Activated CD8-positive, alpha-beta memory T cell treated with anti-CD3 and anti-CD28 coated beads for 24 hours (primary cell): ENCODE measurements at places on chromosomes 1 and 21.
A peak's percentile ranks its signal among the peaks of the same experiment; 100 is the strongest.

GRCh38 chr1:147579532-147579931 lies 38.2 kb downstream of the BCL9 start:
- DNase-seq: no peak

- peak; percentile 37 for DNase-seq
Measured at GRCh38 chr1:248820041-248820585, 5.6 kb downstream of the SH3BP5L start.

DNA sequence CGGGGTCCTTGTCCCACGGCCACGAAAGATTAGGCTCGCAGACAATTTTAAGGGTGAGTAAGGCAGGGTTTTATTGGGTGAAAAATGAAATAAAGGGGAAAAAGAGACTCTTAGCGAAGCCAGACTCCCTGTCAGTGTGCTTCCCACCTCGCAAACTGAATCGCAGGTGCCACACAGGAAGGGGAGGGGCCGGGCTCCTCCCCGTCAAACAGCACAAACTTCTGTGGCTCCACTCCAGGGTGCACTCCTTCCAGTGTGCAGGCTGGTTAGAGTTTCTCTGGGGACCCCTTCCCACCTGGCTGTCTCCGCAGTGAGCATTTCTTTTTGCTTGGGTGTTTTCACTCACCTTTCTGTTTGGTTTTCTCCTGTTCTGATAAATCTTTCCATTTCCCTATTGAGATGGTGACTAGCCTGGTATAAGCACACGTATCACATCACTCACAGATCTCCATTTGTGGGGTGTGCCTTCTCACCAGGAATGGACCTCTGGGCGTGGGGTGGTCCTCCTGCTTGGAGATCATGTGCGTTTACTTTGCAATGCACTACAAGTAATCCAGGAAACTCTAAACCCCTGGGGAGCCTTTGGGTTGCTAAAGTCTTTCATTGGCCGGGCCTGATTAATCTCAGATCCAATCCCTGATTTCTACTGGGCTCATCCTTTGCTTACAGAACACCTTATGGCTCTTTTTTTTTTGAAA lies 37.6 kb upstream of the GALNT2 start:
- no peak for DNase-seq

- DNase-seq: no peak
Measured at GRCh38 chr1:206798384-206798996, 26.2 kb upstream of the IL10 start.

- no peak for DNase-seq
Measured at GRCh38 chr1:8858888-8859706, 19.4 kb downstream of the ENO1 start.

- DNase-seq: peak; percentile 64
Measured at GRCh38 chr1:88180449-88181108, 503.5 kb upstream of the PKN2 start.

- DNase-seq: no peak
Measured at GRCh38 chr1:85847356-85847755, 139.1 kb upstream of the ZNHIT6 start.

DNA sequence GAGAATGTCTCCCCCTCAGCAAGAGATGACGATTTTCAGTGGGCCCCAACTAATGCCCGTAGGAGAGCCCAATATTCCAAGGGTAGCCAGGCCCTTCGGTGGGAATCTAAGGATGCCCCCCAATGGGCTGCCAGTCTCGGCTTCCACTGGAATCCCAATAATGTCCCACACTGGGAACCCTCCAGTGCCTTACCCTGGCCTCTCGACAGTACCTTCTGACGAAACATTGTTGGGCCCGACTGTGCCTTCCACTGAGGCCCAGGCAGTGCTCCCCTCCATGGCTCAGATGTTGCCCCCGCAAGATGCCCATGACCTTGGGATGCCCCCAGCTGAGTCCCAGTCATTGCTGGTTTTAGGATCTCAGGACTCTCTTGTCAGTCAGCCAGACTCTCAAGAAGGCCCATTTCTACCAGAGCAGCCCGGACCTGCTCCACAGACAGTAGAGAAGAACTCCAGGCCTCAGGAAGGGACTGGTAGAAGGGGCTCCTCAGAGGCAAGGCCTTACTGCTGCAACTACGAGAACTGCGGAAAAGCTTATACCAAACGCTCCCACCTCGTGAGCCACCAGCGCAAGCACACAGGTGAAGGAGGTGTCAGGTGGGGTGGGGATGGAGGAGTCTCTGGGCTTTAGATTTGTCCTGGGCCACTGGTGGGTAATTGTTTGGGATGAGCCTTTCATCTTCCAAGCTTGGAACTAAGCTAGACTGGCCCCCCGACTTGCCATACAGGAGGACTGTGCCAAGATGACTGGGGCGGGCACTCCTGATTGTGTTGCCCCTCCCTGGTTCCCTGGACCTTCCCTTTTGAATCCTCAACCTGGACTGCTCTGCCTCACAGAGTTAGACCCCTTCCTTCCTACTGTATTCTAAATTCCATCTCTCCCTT lies 11.2 kb downstream of the KLF17 start:
- no peak for DNase-seq

GRCh38 chr1:148389027-148389339 lies 94.1 kb downstream of the PPIAL4G start:
- DNase-seq: no peak

GRCh38 chr1:95974586-95974985 lies 740.6 kb downstream of the RWDD3 start:
- DNase-seq: no peak

GRCh38 chr1:224377676-224378006 lies 21.0 kb downstream of the CNIH4 start:
- peak; percentile 64 for DNase-seq

GRCh38 chr1:220776720-220777326 lies 9.9 kb upstream of the MTARC1 start:
- DNase-seq: peak; percentile 82

DNA sequence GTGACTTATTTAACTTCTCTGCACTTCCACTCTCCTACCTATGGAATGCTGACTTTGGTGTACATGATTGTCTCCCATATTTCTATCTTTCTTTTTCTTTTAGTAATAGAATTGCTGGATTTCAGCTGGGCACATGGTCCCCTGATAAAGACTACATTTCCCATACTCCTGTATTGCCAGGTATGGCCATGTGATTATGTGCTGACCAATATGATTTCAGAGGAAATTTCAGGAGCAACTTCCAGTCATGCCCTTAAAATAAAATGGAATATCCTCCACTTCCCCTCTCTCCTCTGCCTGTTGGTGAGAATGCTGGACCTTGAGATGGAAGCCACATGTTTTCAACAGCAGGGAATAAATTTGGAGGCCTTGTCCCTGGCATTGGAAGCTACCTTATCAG lies 130.7 kb upstream of the IGSF21 start:
- DNase-seq: no peak

DNA sequence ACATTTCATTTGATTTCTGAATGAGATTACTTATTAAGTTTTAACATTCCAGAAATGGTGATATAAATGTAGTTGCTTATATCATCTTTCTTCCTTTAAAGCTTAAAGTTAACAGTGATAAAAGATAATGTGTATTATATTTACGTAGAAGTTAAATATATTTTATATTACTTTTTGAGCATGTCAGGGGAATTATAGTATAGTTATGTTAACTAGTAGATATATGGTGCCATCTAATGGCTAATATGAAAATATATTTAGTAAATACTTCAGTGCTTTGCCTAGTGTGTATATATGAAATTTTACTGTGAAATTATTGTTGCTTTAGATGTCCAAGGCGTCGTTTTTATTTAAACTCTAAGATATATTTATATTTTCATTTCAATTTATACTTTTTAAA lies 51.5 kb downstream of the SYT14 start:
- DNase-seq: no peak

GRCh38 chr1:162644986-162645314 lies 12.7 kb downstream of the DDR2 start:
- DNase-seq: no peak

- no peak for DNase-seq
Measured at GRCh38 chr21:35163411-35163810, 114.3 kb upstream of the RUNX1 start.

GRCh38 chr1:175152006-175152652 lies 40.4 kb downstream of the KIAA0040 start:
- DNase-seq: peak; percentile 88

- DNase-seq: peak; percentile 70
Measured at GRCh38 chr1:23791516-23792047, 637 bp downstream of the LYPLA2 start.

DNA sequence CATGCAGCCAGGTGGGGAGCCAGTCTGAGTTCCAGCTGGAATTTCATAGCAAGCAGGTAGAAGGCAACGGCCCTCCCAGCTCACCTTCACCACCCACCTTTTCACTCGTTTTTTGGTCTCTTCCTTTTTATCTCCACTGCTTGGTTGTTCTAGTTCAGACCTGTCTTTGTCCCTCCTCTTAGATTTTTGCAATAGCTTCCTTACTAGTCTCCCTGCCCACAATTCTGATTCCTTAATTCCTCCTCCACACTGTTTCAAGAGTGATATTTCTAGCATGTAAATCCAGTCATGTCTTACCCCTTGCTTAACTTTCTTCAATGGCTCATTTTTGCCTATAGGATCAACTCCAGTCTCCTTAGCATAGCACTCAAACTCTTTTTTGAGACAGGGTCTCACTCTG lies 119.6 kb downstream of the TMEM53 start:
- no peak for DNase-seq

GRCh38 chr1:112729909-112730308 lies 14.8 kb upstream of the PPM1J start:
- no peak for DNase-seq

- peak; percentile 83 for DNase-seq
Measured at GRCh38 chr1:244833734-244834542, 1.5 kb upstream of the COX20 start.

- no peak for DNase-seq
Measured at GRCh38 chr1:236282425-236282716, 613 bp upstream of the ERO1B start.

DNA sequence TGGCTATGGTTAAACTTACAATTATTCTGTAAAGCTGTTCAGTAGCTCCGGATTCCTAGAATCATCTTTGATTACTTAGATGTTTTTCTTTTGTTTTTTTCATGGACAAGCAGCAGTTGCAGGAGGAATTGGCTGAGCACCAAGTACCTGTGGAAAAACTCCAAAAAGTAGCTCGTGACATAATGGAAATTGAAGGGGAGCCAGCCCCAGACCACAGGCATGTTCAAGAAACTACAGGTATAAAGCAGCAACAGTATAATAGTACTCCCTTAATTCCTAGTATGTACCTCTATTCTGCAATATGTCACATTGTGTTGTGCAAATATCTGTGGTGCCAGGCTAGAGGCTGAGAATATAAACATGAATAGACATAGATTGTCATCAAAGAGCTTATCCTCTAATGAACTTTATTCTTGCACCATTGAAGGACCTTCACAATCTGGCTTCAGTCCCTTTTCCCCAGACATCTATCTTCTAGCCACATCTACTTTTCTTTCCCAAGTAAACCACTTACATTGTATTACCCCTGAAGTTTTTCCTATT lies 132.3 kb upstream of the BMP8A start:
- no peak for DNase-seq

DNA sequence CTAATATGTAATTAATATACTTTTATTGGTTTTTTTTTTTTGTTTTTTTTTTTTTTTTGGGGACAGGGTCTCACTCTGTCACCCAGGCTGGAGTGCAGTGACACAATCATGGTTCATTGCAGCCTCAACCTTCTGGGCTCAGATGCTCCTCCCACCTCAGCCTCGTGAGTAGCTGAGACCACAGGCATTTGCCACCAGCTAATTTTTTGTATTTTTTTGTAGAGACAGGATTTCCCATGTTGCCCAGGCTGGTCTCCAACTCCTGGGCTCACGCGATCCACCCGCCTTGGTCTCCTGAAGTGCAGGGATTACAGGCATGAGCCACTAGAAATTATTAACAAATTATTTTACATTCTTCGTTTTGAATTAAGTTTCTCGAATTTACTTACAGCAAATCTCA lies 16.8 kb upstream of the POGZ start:
- DNase-seq: no peak

DNA sequence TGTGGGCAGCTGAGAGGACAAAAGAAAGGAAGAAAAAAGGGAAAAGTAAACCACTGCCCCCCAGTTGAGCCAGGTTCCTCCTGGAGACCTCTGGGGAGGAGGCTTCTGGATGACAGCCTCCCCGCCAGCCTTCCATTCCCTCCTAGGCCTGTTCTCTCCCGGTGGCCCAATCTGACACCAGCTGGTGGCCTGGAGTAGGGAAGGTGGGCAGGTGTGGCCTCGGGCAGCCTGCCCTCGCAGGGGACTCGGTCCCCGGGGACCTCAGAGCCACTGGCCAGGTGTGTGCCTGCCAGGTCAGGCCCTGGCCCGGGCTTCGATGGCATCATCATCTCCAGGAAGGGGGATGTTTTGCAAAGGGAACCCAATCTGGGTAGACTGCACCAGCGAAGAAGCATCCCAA lies 159.0 kb downstream of the CASZ1 start:
- no peak for DNase-seq

- no peak for DNase-seq
Measured at GRCh38 chr1:205690122-205690756, 9.9 kb upstream of the SLC45A3 start.

DNA sequence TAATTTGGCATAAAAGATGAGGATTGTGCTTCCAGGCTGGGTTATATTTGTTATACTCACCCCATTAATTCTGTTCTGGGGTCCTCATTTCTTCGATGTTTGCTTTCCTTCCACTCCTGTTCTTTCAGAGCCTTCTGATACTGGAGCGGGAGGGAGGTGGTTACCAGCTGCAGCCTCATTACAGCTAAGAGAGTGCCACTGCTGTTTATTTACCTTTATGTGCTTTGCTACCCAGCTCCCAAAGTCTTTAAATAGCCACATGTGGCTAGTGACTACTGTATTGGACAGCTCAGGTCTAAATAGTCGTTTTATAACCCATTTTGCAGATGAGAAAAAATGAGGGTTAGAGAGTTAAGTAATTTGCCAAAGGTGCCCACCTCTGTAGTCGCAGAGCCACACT lies 25.1 kb downstream of the PLEKHM2 start:
- DNase-seq: no peak

DNA sequence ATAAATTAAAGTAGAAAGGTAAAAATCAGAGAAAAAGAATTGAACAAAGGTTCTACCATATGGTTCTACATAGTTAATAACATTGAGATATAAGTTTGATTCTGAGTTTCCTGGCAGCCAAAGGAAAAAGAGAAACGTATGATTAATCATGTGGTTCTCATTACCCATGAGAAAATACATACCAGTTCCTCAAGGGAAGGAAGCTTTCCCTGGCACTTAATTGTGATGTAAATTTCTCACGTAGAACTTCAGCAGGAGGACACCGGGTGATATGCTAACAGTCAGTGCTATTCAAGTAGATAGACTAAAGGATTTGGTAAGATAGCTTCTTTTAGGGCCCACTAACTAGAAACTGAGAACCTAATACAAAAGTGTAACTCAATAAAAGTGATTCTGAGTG lies 218.5 kb downstream of the NFIA start:
- no peak for DNase-seq

- DNase-seq: no peak
Measured at GRCh38 chr1:91895832-91896556, 10.0 kb upstream of the TGFBR3 start.

DNA sequence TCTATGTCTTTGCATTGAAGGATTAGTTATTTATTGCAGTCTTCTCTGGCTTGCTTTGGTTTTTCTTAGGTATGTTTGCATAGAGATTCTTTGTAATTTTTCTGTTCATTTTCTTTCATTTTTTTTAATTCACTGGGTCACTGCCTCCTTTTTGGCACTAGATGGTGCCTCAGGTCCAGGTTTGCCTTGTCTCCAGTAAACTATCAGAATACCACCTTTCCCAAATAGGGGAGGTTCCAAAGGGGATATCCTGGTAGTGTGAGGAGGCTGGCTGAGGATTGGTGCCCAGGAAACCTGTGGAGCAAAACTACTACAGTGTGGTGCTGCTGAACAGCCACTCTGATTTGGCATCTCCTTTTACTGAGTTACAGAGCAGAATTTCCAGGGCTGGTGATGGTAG lies 257.1 kb downstream of the KCTD3 start:
- no peak for DNase-seq
